ENCODE measurements at places on chromosomes 6 and 20.

DNA sequence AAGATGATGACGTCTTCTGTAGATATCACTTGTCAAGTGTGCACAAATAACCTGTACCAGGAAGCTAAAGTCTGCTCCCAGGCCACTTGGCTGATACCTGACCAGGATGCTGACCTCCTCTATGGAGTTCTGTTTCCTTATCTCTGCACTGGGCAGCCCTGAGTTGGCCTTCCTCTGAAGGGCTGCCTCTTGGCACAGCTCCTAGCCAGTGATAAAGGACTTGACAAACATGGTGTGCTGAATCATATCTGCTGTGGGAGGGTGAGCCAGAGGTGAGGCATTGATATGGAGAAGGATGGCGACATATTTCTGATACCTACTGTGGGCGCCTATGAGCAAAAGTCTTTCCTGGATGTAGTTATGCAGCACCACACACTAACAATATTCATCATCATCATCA, 32.8 kb upstream of the FOXA2 start:
- no peak for DNase-seq

- DNase-seq = no peak
These were observed 204.7 kb upstream of the ARG1 start for GRCh38 chr6:131368198-131368911.

DNA sequence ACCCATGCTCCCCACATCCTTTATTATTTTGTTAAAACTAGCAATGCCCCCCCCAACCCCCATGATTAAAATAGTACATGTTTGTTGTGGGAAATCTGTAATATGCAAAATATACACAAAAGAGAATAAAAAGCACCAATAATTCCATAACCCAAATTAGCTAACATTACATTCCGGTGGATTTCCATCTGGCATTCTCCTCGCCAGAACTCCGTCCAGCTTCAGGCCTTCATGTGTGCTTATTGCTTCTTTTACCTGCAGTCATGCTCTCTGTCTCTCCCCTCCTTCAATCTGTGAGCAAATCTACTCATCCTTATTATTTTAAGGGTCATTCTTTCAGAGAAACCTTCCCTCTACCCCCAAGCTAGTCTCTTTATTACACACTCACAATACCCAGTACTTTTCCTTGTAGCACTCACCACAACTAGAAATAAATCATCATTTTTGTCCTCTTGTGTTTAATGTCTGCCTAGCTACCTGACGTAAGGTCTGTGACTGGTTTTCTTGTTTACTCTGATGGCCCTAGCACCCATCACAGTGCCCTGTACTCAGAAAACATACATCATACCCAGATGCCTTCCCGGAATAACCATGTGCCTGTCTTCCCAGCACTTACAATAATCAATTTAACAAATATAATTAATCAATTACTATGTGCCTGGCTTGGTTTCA, 25.6 kb upstream of the IER3 start:
- no peak for DNase-seq

GRCh38 chr20:50303573-50304500, 113.2 kb downstream of the CEBPB start:
- no peak for DNase-seq

GRCh38 chr6:32742374-32742773, 1.2 kb downstream of the HLA-DQA2 start:
- no peak for DNase-seq

DNA sequence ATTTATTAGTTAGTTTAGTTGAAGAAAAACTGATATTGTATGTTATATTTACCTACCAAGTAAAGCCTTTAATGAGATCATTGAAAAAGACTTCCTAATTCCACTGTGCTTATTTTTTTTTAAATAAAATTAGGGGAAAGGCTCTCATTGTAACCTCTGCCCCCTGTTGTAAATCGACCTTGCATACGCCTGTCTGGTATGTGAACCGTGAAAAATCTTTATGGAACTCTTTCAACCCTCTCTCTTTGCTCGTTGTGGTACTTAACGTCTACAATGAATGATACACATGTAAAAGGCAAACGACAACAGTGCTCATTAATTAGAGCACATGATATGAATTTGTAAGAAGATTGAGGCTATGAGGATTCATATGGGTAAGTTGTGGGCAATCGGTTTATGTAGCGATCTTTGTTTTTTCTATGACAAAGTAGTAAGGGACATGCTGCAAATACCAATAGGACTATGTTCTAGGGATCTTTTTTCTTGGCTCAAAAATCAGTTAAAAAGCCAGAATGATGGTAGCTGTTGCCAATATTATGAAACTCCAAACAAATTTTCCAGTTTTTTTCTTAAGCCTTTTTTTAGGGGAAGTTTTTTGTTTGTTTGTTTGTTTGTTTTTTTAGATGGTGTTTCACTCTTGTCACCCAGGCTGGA, 119.0 kb upstream of the MCHR2 start:
- DNase-seq = no peak

GRCh38 chr6:131040866-131041265, 22.2 kb downstream of the EPB41L2 start:
- DNase-seq = no peak
